Chondrocyte (in vitro differentiated cells): ENCODE measurements at places on chromosomes 5 and 9. TPM values are rescaled to one million over a fixed set of nuclear protein-coding genes. Genes with fewer than 3 reads are reported as not detected.

DNA sequence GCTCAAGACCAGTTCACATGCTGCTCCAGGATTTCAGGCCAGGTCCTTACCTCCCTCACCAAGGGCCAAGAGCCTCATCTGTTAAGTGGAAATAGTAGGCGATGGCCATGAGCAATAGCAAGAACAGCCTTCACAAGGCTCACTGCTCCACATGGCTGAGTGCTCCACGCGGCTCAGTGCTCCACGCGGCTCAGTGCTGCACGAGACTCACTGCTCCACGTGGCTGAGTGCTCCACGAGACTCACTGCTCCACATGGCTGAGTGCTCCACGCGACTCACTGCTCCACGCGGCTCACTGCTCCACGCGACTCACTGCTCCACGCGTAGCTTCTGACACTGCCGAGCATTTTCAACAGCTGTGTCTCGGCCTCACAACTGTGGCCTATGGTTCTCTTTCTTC is 36.4 kb upstream of the ADAMTS2 start:
- H3K27ac ChIP-seq: no peak overlapping the region
- peak; percentile 54 for DNase-seq
- no peaks in the 10 kb centered on the region for H3K27me3 ChIP-seq
- H3K36me3 ChIP-seq: no peaks in the 10 kb centered on the region
- no peak overlapping the region for H3K4me3 ChIP-seq
- peaks cover 30% of the 10 kb centered on the region for H3K4me1 ChIP-seq

DNA sequence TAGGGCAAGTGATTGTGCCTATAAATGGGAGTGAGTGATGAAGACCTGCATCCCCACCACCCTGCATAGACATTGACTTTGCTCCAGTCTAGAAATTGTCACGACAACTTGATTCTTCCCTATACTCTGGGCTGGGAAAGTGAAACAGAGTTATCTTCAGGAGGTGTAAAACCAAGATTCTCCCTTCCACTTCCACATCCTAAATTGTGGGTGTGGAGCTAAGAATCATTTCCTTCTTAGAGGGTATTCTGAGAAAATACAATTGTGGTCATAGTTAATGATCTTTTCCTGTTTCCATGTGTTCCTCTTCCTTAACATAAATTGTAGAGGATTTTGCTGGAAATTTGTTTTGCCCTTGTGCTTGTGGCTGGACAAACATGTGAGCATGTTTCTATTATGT is 96.8 kb upstream of the PJA2 start:
- H3K36me3 ChIP-seq: peaks cover 1% of the 10 kb centered on the region
- no peak overlapping the region for H3K27ac ChIP-seq
- no peaks in the 10 kb centered on the region for H3K4me1 ChIP-seq

- no peak overlapping the region for H3K4me3 ChIP-seq
- DNase-seq: peak; percentile 86
- H3K36me3 ChIP-seq: no peaks in the 10 kb centered on the region
- no peak overlapping the region for H3K27ac ChIP-seq
- peaks cover 26% of the 10 kb centered on the region for H3K27me3 ChIP-seq
Observed at GRCh38 chr9:122206118-122207046, 22.4 kb downstream of the LHX6 start.

DNA sequence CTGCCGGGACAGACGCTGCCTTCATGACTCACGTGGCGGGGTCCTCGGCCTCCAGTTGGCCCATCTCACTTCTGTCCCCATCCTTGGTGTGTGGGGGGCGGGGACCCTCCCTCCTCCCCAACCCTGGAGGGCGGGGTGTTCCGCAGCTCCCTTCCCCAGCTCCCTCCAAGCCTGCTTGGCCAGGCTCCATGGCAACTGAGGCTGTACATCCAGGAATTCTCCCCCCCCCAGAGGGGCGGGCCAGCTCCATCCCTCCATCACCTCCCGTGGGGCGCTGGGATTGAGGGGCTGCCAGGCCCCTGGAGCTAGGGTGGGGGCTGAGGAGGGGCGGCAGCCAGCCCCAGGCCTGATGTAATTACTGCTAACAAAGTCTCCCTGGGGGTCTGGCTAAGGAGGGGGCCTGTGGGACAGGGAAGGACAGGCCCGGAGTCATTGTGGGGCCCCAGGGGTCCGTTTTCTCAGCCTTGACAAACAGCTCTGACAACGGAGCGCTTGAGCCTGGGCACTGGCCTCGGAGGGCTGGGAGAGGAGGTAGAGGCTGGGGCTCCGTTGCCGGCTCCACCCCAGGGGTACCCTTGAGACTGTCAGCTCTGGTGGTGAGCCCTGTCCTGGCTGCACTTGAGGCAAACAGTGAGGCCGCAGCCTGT is 8.0 kb downstream of the DIPK1B start:
- DNase-seq: peak; percentile 87
- H3K4me1 ChIP-seq: peaks cover 18% of the 10 kb centered on the region
- H3K36me3 ChIP-seq: peaks cover 11% of the 10 kb centered on the region

GRCh38 chr5:124630767-124631704 is 115.4 kb downstream of the ZNF608 start:
- H3K27ac ChIP-seq: no peak overlapping the region
- peaks cover 3% of the 10 kb centered on the region for H3K36me3 ChIP-seq
- H3K4me1 ChIP-seq: peaks cover 47% of the 10 kb centered on the region
- DNase-seq: no peak
- H3K27me3 ChIP-seq: no peaks in the 10 kb centered on the region

GRCh38 chr9:89319015-89319905 is 960 bp downstream of the SECISBP2 start:
- peaks cover 6% of the 10 kb centered on the region for H3K36me3 ChIP-seq
- no peaks in the 10 kb centered on the region for H3K27me3 ChIP-seq
- H3K27ac ChIP-seq: peak overlapping the region; percentile 93
- H3K4me1 ChIP-seq: peaks cover 50% of the 10 kb centered on the region
- no peak for DNase-seq

- no peak for DNase-seq
- H3K4me1 ChIP-seq: no peaks in the 10 kb centered on the region
- H3K27ac ChIP-seq: no peak overlapping the region
- H3K36me3 ChIP-seq: no peaks in the 10 kb centered on the region
- H3K27me3 ChIP-seq: peaks cover 6% of the 10 kb centered on the region
- H3K4me3 ChIP-seq: no peak overlapping the region
Observed at GRCh38 chr9:68728731-68729130, 23.7 kb downstream of the PIP5K1B start.

Gene HAVCR2
- total RNA-seq: 0.28 to 0.35 TPM in 2 of 3 replicates, not detected in the other

GRCh38 chr5:35312267-35312666 is 82.0 kb upstream of the PRLR start:
- no peak overlapping the region for H3K4me3 ChIP-seq
- peaks cover 5% of the 10 kb centered on the region for H3K27me3 ChIP-seq
- H3K36me3 ChIP-seq: no peaks in the 10 kb centered on the region

Gene BAG1
- 49.2 to 58.3 TPM (median 51.1 TPM) in 3 replicates for total RNA-seq

DNA sequence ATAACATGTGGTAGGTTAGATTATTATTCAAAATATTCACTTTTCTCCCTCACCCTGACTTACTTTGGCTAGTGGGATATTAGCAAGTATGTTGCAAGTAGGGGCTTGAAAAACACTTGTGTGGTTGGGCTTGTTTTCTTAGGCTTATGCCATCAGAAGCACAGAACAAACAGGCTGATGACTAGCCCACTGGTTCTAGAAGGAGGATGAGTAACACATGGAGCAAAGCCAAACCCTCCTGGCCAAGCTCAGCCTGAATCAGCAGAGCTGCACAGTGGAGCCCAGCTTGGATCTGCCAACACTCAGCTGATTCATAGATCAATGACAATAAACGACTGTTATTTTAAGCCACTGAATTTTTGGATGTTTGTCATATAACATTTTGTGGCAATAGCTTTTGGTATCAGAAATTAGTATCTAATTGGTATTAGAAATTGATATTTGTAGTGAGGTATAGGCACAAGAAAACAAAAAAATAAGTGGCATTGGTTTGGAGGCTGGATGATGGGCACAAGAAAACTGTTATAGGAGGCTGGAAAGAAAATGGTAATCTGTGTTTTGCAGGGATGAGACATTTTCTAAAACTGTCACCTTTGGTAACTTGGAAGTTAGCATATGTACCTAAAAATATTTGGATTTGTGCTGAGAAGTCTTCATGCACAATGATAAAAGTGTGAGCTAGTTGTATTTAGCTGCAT is 46.1 kb upstream of the ZBED3 start:
- peak overlapping the region; percentile 73 for H3K27ac ChIP-seq
- peaks cover 16% of the 10 kb centered on the region for H3K4me1 ChIP-seq
- no peaks in the 10 kb centered on the region for H3K27me3 ChIP-seq
- peaks cover 2% of the 10 kb centered on the region for H3K36me3 ChIP-seq
- DNase-seq: no peak
- no peak overlapping the region for H3K4me3 ChIP-seq

DNA sequence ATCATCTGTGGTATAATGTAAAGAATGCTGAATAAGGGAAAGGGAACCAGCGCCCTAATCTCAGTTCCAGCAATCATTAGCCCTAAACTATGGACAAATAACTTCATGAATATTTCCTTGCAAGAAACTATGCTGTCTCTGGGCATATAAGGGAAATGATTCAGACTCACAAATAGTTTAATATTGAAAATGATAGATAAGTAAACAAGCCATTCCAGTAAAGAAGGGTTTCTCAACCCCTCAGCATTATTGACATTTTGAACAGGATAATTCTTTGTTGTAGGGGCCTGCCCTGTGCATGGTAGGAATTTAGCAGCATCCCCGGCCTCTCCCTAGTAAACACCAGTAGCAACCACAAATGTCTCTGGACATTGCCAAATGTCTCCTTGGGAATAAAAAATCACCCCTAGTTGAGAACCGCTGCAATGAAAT is 23.8 kb downstream of the C5 start:
- H3K27ac ChIP-seq: peak overlapping the region; percentile 70
- no peak for DNase-seq
- no peaks in the 10 kb centered on the region for H3K27me3 ChIP-seq
- H3K4me1 ChIP-seq: peaks cover 8% of the 10 kb centered on the region
- H3K36me3 ChIP-seq: peaks cover 4% of the 10 kb centered on the region

DNA sequence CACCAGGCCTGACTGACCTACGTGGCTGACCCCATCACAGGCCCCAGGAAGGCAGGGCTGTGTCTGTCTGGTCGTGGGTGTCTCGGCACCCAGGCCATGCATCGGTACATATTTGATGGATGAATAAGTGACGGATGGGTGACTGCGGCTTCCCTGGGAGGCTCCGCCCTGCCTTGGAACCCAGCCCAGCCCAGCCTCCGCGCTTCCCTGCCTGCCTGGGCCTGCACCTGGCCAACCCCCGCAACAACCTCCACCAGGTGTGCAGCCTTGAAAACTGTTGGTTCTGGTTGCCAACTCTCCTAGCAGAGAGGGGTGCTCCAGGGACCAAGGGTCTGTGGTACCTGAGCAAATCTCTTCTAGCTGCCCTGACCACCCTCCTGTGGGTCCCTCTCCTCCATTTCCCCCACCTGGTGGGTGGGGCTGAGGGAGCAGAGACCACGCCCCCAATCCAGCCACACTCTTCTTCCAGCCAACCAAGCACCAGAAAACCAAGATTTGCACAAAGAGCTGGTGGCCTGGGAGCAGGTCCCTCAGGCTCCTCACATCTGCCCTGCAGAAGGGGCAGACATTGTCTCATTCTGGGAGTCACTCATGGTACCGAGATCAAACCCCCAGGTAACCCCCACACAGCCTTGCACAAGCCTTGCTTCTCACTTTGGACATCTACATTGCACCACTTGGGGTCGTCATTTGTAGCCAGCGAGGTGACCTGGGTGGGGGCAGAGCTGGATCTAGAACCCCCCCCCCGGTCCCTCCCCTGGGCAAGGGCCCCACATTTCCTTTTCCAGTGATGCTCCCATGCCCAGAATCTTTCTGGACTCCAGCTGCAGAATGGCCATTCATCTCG is 100.6 kb upstream of the IER5L start:
- H3K36me3 ChIP-seq: no peaks in the 10 kb centered on the region
- H3K4me3 ChIP-seq: no peak overlapping the region
- peak overlapping the region; percentile 45 for H3K27ac ChIP-seq
- no peaks in the 10 kb centered on the region for H3K27me3 ChIP-seq
- peaks cover 37% of the 10 kb centered on the region for H3K4me1 ChIP-seq

GRCh38 chr5:143757116-143757515 is 54.8 kb upstream of the HMHB1 start:
- H3K36me3 ChIP-seq: no peaks in the 10 kb centered on the region
- no peaks in the 10 kb centered on the region for H3K27me3 ChIP-seq
- no peak for DNase-seq
- no peak overlapping the region for H3K4me3 ChIP-seq
- H3K4me1 ChIP-seq: peaks cover 14% of the 10 kb centered on the region

DNA sequence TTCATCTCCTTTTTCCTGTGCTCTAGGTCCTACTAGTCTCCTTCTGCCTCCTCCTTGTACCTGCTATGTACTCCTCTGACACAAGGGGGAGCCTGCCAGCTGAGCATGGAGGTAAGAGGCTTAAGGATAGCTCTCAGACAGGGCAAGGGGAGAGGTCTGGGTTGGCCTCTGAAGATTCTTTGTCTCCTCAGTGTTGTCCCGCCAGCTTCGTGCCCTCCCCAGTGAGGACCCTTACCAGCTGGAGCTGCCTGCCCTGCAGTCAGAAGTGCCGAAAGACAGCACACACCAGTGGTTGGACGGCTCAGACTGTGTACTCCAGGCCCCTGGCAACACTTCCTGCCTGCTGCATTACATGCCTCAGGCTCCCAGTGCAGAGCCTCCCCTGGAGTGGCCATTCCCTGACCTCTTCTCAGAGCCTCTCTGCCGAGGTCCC is 3.8 kb downstream of the CREB3 start:
- no peak overlapping the region for H3K4me3 ChIP-seq
- H3K36me3 ChIP-seq: peaks cover 39% of the 10 kb centered on the region
- peak overlapping the region; percentile 83 for H3K27ac ChIP-seq

DNA sequence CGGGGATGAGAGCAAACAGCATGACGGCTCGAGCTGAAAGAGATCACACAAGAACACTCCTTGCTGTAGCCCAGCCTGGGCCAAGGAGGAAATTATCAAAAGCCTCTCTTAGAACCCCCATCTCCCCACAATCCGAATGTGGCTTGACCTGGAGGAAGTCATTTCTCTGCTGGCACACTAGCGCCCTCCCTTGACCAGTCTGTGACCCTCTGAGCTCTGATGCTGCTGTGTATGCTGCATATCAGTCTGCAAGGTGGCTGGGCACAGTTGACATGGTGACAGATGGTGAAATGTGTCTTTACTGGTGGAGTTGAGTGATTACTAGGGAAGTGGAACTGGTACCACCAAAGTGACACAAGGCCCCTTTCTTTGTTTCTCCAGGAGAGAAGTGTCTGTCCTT is 3.3 kb downstream of the SLC46A2 start:
- H3K4me3 ChIP-seq: no peak overlapping the region
- H3K27me3 ChIP-seq: peaks cover 7% of the 10 kb centered on the region

DNA sequence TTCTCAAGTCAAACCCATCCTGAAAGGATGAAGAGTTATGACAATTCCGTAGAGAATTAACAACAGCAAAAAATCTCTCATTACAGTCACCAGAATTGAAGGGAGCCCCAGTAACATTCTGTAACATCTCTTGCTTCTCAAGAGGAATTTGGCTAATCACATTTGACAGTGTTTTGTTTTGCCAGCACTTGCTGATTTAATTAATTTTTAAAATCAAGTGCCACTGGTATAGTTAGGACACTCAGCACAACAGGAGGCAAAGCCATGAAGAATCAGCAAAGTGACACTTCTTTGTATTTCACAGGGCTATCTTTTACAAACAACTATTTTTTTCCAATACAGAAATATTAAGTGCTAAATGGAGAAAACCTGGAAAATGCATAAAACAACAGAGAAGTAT is 152.8 kb downstream of the MCTP1 start:
- peaks cover 25% of the 10 kb centered on the region for H3K27me3 ChIP-seq
- no peak overlapping the region for H3K4me3 ChIP-seq
- no peaks in the 10 kb centered on the region for H3K36me3 ChIP-seq
- no peak overlapping the region for H3K27ac ChIP-seq
- H3K4me1 ChIP-seq: no peaks in the 10 kb centered on the region
